ENCODE measurements at places on chromosomes 5 and 9.

DNA sequence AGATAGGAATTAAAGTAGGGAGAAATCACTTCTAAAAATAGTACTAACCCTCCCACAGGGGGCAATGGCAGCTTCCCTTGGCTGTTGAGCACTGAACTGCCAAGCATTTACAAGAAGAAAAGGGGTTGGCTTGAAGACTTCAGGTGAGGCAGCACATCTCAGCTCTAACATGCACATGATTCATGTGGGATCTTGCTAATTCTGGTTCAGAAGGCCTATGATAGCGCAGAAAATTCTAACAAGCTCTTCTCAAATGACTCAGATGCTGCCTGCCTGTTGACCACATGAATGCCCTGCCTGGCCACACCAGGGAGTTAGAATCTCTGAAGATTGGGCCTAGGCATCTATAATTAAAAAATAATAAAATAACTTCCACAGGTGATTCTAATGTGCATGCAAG lies 22.6 kb downstream of the CD180 start:
- DNase-seq: no peak

- DNase-seq: no peak
Measured at GRCh38 chr9:4433379-4433778, 56.9 kb upstream of the SLC1A1 start.

DNA sequence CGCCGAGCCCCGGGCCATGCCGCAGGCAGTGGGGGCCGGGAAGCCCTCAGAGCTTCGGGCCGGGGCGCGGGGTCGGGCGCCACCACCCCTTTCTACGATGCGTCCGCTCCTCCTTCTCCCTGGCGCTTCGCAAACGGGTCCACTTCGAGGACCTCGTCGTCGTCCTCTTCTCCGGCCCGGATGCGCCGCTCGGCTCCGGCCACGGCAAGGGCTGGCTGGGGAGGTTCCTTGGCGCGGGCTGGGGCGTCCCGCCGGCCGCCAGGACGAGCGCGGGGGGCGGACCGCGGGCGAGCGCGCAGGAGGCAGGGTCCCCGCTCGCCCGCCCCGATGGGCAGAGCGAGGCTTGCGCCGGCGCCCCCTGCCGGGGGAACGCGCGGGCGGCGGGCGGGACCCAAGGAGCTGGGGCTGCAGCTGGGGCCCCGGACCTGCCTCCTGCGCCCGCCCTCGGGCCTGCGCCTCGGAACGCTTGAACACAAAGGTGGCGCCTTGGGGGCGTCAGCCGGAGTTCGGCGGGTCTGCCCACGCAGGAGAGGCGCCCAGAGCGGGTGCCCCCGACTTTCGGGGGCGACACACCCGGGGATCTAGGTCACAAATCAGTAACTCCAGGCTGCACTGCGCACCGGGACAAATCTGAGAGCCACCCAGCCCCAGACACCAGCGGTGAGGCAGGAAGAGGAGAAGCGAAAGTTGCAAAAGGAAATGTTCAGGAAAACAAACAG lies at the start of gene ROR2:
Gene ROR2 (minus strand): TSS at position 283 of the 719 bp plus-strand sequence.
- peak; percentile 48 for DNase-seq

GRCh38 chr5:151523335-151523734 lies 67.8 kb downstream of the FAT2 start:
- DNase-seq: peak; percentile 64

- DNase-seq: no peak
Measured at GRCh38 chr9:27047136-27047535, 41.7 kb upstream of the LRRC19 start.

- DNase-seq: no peak
Measured at GRCh38 chr9:85040146-85040545, 370.6 kb downstream of the NTRK2 start.

GRCh38 chr5:161134956-161135355 lies 282.9 kb upstream of the ATP10B start:
- no peak for DNase-seq

Data from GM12865 (cell line).